ENCODE measurements at places on chromosomes 11 and 22.
A peak's percentile ranks its signal among the peaks of the same experiment; 100 is the strongest.

DNA sequence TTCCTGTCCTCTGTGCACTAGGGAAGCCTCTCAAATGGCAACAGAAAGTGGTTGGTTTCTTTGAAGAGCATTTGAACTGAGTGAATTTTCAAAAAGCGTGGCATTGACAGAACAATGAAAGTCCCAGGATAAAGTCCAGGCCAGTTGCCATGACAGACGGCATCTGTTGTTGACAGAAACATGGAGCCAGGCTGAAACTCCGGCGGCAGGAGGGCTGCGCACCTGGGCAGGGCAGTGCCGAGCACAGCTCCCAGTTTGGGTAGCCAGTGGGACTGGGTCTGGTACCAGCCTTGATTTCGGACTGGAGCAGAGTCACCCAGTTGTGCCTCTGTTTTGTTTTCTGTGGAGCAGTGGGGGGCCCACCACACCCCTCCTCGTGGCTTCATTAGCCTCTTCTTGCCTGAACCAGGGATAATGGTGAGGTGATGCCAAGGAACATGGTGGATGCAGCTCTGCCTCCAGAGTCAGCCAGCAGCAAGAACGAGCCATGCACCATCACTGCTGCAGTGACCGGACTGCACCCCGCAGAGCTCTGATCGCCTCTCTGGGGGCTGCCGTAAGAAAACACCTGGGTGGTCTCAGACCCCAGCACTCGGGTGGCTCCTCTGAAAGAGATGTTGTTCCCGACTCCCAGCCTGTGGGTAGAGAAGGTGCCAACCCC lies 9.8 kb upstream of the SEPTIN5 start:
- no peak for DNase-seq

DNA sequence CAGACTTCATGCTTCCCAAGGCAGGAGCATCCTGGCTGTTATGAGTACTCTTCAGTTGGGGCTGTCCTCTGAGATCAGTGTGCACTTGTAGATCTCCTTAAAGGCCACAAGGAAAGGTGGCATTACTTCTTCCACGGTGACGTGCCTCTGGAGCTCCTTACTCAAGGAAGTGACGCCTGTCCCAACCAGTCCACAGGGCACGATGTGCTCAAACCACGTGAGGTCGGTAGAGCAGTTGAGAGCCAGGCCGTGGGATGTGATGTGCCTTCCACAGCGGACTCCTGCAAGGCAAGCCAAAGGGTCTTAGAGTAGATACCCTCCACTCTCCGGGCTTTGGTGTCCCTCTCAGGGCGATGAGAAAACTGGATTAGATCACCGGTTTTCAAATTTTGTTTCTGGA lies 1.4 kb downstream of the LIPT2 start:
- DNase-seq, result no peak

GRCh38 chr11:108817976-108818375 lies 153.1 kb downstream of the DDX10 start:
- DNase-seq, result no peak

DNA sequence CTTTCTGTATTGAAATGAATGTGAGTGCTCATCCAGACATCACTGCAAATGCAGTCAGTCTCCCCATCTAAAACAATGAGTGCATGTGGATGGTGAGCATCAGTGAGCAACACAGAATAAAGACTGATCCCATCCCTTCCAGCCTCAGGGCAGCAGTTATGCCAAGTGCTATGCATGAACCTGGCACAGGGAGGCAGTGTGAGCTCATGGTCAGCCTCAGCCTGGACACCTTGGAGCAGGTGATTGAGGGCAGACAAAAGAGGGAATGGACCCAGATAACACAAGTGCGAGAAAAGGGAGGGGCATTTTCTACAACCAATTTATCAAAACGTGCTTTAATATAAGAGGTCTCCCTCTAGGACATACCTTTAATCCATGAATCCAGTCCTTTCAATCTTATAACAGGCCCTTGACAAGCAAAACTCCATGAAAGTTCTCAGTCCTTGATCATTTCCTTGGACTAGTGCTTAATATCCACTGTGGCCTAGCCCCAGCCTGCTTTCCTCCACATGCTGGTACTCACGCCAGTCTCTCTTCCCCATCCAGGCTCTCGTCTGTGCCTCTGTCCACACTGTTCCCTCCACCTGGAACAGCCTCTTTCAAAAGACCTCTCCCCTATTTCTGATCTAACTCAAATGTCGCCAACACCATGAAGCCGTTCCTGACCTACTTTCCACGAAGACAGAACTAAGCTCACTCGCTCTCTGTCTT lies 50.5 kb upstream of the LRRC55 start:
- peak; percentile 53 for DNase-seq

DNA sequence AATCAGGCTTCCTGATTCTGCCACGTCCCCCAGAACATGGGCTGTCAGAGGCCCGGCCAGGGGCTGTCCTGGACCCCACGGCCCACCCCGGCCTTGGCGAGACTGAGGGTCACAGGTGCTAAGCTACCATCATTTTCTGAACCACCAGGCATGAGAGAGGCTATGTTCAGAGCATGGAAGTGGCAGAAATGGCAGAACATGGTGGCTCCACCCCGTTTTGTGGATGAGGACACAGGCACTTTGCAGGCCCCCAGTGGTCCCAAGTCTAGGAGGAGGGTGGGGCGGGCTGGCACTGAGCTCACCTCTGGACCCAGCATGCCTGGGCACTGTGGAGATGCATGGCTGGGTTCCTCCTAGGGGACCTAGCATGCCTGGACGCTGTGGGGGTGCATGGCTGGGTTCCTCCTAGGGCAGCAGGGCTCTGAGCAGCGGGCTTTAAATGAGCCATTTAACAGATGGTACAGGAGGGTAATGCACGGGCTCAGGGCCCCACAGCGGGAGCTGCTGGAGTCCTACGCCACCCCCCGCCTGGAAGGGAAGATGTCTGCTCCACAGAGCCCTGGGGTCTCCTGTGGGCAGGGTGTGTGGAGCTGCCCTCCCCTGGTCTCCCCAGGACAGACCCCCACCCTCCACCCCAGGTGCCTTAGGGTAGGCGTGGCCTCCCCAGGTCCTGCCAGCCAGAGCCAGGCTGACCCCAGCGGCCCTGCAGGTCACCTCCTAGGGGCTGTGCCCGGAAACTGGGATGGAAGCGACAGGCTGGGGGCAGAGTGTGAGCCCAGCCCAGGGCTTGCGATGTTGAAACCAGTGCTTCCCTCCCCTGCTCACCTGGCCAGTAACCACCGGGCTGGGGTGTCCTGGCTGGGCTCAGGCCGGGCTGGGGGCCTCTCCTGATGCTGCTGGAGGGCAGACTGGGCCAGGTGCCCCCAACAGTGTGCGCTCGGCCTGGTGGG lies 6.1 kb upstream of the MUC5AC start:
- no peak for DNase-seq

GRCh38 chr11:112961751-112962578 lies 745 bp downstream of the NCAM1 start:
- DNase-seq, result no peak

DNA sequence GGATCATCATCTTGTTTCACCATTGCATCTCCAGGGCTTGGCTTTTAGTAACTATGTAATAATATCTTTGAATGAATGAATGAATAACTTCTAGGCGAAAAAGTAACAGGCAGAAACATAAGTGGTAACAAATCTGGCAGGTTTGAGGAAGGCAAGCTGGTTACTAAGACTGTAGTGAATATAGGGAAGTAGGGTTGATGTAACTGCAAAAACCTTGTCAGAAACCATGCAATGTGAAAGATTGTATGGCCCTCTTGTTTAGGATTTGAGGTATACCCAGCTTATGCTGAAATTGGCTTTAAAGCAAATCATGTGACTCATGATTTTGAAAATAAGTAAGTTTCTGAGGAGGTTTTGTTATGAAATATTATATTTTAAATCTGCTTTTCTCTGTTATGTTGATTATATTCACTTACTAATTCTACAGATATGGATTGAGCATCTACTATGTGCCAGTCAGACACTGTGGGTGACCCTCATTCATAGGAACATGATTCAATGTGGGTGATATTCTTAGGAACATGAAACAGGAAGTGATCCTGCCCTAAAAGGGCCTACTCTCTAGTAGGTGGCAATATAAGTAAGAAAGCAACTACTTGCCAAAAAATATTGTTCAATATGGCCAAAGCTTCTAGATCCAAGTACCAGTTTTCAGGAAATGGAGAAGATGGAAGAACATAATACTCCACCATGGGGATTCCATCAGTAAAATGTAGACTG lies 115.5 kb upstream of the CCDC90B start:
- no peak for DNase-seq

DNA sequence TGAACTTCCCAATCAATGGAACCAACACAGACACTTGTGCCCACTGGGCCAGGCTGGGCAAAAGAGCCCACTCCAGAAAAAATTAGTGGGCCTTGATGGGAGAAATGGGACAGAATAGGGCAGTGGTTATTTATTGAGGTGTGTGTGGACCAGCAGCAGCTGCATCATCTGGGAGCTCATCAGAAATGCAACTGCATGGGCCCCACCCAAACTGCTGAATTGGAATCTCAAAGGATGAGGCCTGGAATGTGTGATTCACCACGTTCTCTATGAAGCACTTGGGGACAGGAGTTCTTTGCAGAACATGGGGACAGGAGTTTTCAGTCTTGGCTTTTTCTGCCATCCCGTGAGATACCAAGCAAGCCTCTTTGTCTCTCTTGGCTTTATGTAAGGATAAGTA lies 255.6 kb upstream of the PLET1 start:
- no peak for DNase-seq

GRCh38 chr11:99015634-99016454 lies 4.9 kb upstream of the CNTN5 start:
- DNase-seq, result peak; percentile 55

DNA sequence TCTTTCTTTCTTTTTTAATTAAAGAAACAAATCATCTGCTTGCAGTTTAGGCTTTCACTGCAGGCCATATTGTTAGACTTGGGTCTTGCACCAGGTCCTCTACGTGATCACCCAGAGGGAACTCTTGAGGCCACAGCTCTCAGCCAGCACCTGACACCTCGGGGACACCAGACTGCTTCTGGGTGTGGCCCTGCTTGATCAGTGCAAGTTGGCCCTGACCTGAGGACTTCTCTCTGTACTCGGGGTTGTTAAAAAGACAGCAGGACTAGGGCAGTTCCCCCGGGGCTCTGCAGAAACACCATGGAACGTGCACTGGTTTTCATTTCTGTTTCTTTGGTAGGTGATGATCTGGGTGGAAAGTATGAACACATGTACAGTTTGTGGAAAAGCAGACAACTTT lies 51.2 kb upstream of the MYO18B start:
- DNase-seq, result no peak

Measured in bronchial epithelial cell (primary cell).